ENCODE measurements at places on chromosomes 1 and 21.
A peak's percentile ranks its signal among the peaks of the same experiment; 100 is the strongest.

DNA sequence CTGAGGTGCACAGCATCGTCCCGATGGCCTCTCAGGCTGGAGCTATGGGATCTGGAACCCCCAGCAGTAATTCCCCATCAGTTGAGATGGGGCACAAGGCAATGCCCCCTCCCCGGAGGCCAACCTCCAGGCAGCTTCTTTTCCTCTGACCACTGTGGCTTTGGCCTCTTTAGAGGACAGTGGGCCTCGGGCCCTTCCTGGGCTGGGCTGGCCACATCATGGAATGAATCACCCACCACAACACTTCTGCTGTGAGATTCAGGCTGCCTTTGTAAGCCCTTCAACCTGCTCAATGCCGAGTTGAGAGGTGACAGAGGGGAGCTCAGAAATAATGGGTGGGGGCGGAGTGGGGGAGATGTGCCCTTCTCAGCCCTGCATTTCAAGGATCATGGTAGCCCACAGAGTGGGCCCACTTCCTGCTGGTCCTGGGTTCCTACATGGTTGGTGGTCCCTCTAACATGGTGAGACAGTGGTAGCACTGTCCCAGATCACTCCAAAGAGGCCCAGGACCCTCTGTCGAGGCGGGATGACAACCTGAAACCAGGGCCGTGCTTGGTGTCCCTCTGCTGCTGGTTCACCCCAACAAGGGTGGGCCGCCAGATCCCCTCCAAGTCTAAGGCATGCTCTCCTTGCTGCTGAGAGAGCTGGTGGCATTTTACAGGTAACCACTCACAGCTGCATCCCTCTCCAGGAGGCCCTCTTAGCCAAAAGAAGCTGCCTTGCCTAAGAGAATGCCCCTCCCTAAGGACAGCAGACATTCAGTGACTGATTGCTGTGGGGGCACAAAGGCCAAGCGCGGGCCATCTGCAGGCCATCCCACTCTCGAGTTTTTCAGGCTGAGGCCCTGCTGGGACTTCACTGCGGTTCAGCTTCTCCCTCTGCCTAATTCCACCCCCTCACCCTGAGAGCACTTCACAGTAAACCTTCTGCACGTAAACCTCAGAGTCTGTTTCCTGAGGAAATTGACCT is 29.7 kb upstream of the EVA1B start:
- no peak for DNase-seq

GRCh38 chr1:8348777-8349472 is 31.0 kb downstream of the SLC45A1 start:
- DNase-seq: peak; percentile 70

DNA sequence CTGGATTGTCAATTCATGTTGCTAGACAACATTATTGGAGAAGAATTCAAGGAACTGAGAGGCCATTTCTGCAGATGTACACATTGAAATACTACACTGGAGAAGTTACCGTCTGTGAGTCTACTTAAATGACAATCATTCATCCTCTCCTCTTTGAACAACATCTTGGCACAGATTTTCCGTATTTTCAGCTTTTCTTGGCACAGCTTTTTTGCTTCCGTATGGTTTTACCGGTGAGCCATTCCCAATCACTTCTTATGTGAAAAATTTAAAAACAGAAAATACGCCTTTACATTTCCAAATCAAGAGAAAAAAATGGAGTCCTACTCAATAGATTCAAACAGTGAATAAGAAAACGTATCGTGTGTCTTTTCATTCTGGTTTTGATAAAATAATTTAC is 1493.7 kb downstream of the AMY1C start:
- no peak for DNase-seq

GRCh38 chr1:45833361-45833760 is 29.9 kb downstream of the MAST2 start:
- DNase-seq: no peak

- no peak for DNase-seq
Observed at GRCh38 chr21:37358397-37358796, 8.2 kb upstream of the DYRK1A start.

DNA sequence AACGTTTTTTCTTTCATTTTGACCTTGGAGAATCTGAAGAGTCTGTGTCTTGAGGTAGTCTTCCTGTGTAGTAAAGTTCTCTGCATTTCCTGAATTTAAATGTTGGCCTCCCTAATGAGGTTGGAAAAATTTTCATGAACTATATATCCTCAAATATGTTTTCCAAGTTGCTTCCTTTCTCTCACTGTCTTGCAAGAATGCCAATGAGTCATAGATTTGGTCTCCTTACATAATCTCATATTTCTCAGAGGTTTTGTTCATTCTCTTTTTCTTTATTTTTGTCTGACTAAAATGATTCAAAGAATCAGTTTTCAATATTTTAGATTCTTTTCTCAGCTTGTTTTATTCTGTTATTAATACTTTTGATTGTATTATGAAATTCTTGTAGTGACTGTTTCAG is 87.6 kb downstream of the DRAM2 start:
- no peak for DNase-seq

DNA sequence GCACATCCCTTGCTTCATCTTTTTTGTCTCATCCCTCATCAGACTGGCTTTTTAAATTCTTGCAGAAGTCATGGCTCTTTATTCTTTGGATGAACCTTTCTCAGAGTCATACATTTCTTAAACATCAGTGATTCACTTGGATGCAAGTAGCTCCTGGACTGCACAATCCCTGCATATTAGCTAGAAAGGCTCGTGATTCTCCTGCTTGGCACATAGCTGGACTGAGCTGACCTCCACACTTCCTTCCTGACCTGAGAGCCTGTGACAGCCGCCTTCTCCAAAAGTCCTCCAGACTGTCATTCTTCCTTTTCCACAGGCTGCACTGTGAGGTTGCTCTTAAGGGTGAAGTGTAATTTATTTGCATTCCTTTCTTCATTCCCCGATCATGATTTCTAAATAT is 109.4 kb downstream of the RGL1 start:
- DNase-seq: no peak

Measured in liver (tissue), 10 donors.